ENCODE measurements at places on chromosomes 6 and 20.

DNA sequence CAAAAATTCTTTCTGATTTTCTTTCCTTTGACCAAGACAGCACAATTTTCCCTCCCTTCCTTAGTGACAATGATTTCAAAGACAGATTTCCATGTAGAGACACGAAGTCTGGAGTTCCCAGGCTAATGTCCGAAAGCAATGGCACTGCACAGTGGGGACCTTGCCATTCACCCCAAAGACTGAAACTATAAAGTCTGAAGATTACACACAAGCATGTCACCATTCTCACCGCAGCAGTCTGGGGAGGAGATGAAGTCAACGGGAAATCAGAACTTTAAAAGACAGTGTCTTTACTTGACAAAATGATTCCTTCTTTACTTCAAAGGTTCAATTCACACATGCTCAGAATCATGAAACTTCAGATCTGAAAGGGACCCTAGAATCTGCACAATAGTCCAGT is 8.3 kb downstream of the B4GALT5 start:
- DNase-seq = no peak

GRCh38 chr6:107319906-107320530 is 139.3 kb downstream of the PDSS2 start:
- DNase-seq = peak; percentile 10

DNA sequence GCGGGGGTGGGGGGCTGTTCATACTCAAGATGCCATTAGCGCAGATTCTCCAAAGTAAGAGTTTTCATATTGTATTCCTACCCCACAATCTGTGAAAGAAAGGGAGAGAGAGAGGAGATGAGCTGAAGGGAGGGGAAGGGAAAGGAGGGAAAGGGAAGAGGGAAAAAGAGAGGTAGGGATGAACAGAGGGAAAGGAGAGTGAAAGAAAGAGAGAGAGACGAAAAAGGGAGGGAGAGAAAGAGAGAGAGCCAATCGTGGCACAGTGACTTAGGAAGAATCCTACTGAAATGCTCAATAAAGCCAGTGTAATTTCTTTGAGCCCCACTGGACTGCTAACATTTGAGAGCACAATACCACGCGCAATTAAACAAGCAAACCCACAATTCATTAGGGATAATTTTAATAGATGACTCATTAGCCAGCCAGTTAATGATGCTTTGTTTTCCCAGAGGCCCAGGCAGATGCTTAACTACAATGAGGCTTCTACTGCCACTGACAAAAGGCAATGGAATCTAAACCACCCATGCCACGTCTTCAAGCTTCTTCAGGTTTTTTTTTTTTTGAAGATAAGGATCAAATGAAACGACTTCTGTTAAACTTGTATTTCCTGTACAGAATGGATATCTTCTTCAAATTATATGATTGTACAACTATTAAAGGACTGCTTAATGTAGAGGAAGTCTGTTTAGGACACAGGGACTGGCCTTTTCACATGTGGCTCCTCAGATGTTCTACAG is 306.8 kb downstream of the FOXC1 start:
- DNase-seq = no peak

DNA sequence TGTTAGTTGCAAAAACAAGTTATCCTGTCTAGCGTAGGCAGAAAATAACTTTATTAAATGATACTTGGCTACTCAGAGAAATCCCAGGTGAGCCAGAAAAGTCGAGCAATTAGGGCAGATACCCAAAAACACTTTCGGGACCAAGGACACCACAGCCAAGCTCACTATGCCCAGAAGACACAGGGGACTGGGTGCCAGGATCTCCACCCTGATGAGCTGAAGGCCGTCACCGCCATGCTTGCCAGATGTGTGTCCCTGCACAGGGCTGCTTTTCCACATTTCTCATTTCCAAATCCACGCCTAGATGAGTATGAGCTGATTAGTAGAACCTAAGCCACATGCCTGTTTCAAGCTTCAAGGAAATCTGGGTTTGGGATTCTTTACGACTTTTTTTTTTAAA is 214.0 kb upstream of the SMLR1 start:
- DNase-seq = no peak

- DNase-seq = peak; percentile 23
These were observed 1.5 kb downstream of the CCND3 start for GRCh38 chr6:41939848-41940758.

DNA sequence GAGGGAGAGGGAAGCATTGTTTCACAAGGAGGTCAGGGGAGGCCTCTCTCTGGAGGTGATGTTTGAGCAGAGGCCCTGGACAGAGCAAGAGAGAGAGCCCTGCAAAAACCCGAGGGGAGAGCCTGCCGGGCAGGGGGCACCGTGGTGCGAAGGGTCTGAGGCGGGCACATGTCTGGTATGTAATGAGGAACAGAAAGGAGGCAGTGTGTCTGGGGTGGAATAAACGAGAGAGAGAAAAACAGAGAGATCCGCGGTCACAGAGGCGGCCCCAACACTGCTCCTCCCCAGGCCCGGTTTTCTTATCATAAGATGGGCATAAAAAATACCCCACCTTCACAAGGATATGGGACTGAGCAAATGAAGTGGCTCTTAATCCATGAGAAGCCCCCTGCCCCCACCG is 119.2 kb downstream of the PREX1 start:
- DNase-seq = no peak

- DNase-seq = no peak
These were observed 8.4 kb downstream of the BPIFB1 start for GRCh38 chr20:33291416-33291815.

- no peak for DNase-seq
These were observed 77.3 kb downstream of the CD40 start for GRCh38 chr20:46195264-46196036.

DNA sequence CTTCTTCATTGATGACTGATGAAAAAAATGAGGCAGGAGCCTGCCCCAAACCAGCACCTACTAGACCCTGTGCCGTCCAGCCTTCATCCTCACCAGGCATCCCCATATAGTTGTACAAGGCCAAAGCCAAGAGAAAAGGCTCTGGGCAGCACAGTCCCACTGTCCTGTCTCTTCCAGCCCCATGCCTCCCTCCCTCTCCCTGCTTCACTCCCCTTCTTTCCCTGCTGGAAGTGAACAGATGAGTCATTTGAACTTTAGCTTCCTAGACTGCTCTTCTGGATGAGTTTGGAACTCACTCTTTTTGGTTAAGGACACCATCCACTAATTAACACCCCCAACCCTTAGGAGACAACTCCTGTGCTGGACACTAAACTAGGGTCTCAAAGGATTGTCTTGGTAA is 235.2 kb downstream of the LRFN2 start:
- DNase-seq = no peak

DNA sequence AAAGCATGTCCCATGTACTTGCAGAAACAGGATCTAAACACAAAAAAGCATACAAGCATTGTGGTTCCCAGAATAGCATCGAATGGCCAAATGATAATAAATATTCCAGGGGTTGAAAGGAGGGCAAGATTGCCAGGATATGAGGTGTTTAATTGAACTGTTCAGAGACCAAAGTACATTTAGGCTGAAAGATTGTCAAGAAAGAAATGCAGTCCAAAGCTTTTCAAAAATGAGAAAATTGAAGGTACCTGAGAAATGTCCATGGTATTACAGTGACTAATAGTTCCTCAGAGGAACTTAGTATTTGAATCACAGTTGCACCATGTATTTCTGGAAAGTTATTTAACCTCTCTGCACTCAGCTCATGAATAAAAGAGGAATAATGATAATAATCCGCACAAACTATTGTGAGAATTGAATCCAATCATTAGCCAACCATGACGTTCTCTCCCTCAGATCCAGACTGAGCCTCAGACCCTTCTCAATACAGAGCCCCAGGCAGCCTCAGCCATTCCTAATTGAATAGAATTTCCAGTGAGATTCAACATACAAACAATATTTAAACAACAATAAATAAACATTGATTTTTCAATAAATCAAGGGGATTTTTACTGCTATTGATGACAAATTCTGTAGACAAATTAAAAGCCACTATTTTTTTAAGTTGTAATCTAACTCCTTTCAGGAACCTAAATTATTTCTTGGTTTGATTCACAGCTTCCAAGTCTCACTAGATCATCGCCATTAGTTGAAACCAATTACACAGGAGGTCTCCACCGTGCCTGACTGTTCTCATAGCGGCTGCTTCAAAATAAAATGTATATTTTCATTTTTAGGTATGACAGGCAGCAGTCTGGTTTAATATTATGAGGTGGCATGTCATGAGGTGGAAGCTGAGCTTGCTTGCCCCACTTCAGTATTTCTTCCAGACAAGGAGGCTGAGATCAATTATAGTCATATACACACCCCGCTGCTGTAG is 144.3 kb upstream of the TENT5A start:
- no peak for DNase-seq

DNA sequence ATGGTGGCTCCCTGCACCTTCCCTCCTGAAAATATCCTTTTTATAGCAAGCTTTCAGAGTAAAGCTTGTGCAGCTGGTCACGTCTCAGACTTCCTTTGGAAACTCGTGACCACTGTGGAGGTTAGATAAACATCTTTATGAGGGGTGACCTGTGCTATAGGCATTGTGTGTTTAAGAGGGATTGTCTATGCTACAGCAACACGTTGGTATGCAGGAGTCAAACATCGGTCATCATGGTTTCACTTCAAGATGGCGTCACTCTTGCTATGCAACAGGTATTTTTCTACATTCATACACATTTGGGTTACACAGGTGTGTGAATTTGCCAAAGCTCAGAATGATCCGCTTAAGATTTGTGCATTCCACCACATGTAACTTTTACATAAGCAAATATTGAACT is 14.6 kb upstream of the BLCAP start:
- DNase-seq = no peak

DNA sequence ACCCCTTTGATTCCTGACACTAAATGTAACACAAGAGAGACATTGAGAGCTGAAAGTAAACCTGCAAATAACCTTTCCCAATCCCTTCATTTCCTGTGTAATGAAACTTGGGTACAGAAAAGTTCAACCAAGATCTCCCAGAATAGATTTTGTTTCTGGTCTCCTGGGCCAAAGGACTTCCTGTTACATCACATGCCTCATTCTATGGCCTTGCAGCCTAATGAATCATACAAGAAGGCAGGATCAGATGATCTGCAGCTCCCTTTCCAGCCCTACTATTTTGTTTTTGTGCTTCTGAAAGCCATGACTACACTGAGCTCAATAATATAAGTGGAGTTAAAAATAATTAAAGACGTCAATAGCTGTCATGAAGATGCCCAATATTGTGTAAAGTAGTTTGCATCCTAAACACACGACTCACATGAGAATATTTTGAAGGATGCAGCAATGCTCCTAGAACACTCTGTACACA is 73.4 kb upstream of the NOX3 start:
- DNase-seq = peak; percentile 19

DNA sequence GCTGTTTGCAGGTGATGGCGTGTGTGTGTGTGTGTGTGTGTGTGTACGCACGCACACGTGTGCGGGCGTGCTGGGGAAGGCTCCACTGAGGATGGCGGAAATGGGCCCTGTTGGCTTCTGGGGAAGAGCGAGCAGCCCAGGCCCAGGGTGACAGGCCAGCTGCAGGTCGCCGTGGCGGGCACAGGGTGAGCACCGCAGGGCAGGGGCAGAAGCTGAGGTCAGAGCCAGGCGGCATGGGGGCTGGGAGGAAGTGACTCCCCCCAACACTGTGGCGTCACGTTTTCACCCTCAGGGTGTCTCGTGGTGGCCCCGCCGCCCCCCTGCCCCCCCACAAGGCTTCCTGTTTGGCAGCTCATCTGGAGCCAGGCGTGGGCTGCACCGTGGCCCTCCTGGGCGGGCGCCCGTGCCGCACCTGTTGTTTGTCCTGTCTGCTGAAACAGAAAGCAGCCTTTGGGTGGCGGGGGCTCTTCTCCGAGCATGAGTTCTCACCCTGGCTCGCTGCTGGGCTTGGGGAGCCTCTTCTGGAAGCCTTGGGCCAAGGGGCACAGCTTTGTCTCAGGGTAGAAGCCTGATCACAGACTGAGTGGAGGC is 7.1 kb downstream of the RBM38 start:
- DNase-seq = no peak

GRCh38 chr6:162621246-162621645 is 106.3 kb downstream of the PRKN start:
- DNase-seq = no peak

GRCh38 chr6:90019216-90019615 is 124.9 kb downstream of the GJA10 start:
- no peak for DNase-seq

- DNase-seq = no peak
These were observed 592.3 kb downstream of the FRK start for GRCh38 chr6:115468272-115469005.

GRCh38 chr6:129287231-129288177 is 404.6 kb downstream of the LAMA2 start:
- no peak for DNase-seq

DNA sequence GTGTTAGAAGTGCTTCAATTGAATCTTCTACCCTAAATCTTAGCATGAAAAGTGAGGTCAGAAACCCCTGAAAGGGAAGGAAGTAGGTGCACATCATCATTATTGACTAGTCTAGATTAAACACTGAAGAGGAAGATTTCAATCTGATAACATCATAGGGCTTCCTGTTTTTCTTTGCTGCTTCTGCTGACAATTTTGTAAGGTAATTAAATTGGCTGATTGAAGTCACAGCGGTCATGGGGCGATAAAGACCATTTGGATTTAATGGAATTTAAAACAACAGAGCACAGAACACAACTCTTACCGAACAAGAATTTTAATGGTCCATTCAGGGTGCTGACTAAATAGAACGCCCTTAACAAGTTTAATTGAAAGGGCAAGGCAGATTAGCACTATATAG is 11.3 kb downstream of the GRIK2 start:
- DNase-seq = no peak

GRCh38 chr6:27267857-27268434 is 20.4 kb downstream of the PRSS16 start:
- no peak for DNase-seq

- DNase-seq = peak; percentile 46
These were observed 887 bp downstream of the GABBR1 start for GRCh38 chr6:29631860-29632731.

GRCh38 chr6:43246301-43247113 is 3.2 kb downstream of the TTBK1 start:
- no peak for DNase-seq

DNA sequence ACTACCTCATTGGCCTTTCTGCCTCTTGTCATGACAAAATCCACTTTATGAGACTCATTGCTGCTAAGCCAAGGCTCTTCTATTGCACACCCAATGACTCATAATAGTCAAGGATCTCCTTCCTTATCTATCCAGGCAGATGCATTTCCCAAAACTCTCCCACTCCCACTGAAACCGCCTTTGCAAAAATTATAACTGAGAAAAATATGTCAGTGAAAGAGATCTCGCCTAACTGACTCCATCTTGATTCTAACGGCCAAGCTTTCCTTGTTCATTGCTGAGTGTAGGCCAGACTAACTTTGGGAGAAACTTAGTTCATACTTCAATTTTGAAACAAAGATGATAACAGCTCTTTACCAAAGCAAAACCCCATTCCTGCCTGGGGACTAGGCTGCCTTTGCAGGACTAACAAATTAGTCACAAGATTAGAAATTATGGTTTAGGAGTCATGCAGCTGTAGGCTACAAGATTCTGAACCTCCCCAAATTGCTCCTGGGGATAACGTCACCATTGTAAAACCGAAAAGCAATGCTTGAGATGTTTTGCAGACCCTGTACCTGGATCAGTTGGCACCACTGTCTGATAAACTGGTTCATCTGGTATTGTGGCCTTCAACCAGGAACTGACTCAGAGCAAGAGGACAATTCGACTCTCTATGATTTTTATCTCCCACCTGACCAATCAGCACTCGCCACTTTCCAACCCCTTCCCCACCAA is 47.1 kb downstream of the HAO1 start:
- DNase-seq = no peak

GRCh38 chr6:127924440-127924839 is 23.6 kb upstream of the THEMIS start:
- DNase-seq = no peak
